ENCODE measurements at places on chromosomes 11 and 22.

DNA sequence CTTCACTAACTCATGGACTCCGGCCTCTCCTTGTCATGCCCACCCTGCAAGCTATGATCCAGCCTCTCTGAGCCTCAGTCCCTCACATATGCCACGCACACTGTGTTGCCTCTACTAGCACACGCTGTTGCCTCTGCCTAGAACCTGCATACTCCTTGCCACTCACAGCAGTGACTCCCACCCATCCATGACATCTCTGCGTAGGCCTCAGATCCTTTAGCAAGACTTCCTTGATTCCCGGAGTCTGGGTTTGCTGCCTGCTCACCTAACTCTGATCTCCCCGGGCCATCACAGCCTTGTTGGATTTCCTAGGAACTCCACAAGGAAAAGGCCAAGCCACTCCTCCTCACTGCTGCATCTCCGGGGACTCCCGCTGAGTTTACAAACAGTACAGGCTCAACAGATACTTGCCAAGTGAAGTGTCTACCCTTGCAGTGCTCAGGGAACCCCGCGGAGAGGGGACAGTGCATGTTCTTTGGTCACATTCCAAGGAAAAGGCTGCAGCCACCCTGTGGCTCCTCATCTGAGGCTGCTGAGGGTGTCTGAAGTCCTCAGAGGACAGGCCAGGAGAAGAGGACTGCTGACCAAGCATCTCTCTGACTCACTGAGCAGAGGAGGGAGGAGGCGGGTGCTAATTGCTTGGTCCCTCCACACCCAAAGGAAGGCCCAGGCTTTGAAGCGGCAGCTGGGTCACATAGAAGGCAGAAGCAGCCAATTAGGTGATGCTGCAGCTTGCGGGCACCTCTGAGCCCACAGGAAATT lies 42.4 kb upstream of the NAV2 start:
- no peak for DNase-seq

GRCh38 chr11:34235189-34235588 lies 122.6 kb downstream of the ABTB2 start:
- no peak for DNase-seq

GRCh38 chr11:76455331-76455730 lies 10.5 kb downstream of the EMSY start:
- DNase-seq, result peak; percentile 8

GRCh38 chr22:46105494-46106278 lies 44.6 kb upstream of the PPARA start:
- peak; percentile 27 for DNase-seq

DNA sequence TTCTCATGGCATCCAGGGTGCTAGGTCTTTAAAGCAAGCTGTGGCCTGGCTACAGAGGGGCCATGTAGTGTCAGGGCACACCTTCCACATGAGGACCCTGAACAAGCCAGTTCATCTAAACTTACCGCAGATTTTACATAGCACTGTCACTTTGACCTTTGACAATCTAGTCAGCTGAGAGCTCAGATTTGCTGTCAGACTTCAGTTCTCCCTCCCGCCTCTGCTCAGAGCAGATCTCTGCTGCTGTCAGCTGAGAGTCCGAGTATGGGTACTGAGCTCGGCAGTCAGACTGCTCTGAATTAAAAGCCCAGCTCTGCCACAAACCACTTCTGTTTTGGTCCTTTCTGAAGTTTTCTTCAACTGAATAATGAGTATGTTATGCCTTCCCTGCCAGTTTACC lies 507.1 kb downstream of the SOX6 start:
- no peak for DNase-seq

- DNase-seq, result no peak
Measured at GRCh38 chr11:19455731-19456130, 215.0 kb upstream of the E2F8 start.

DNA sequence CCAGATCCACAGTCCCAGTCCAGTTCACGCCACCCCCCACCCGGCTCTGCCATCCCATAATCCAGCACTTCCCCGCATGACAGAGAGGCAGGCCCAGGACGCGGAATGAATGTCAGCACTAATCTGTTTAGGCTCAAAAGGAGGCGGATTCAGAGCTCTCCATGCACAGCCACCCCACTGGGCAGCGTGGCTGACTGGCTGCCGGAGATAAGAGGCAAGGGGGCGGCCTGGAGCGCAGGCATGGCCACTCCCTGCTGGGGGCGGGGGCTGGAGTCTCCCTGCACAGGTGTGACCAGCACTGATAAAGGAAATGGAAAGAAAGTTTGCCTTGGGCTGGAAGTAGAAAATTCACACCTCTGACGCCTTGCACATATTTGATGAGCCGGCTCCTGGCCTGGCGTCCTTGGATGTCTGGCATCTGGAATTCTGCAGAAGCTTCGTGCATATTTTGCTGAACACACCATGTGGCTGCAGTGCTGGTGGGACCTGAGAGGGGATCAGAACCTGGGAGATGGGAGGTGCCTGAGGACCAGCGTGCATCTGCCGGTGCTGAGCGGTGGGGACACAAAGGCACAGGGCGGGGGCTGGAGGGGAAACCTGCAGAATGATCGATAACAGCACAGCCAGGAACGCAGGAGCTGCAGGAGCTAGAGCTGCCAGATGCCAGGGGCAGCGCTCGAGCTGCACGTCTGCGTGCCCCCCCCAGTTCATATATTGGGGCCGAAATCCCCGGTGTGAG lies 344.4 kb downstream of the CTTN start:
- DNase-seq, result no peak

- no peak for DNase-seq
Measured at GRCh38 chr11:78949976-78950690, 375.5 kb upstream of the NARS2 start.

DNA sequence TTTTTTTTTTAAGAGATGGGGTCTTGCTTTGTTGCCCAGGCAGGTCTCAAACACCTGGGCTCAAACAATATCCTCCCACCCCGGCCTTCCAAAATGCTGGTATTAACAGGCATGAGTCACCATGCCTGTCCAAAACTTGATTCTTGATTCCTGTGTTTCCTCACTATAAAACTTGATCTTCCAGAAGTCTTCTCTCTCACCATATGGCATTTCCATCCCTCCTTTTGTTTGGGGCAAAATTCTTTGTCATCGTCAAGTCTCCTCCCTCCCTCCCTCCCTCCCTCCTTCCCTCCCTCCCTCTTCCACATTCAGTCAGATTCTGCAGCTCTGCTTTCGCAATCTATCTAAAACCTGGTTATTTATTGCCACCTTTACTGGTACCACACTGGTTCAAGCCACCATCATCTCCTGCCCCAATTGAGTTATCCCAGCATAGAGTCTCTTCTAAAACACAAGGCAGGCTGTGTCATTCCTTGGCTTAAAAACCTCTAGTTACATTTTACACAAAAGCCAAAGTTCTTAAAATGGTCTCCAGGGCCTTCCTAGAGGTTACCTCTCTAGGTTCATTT lies 65.0 kb upstream of the HORMAD2 start:
- peak; percentile 42 for DNase-seq

DNA sequence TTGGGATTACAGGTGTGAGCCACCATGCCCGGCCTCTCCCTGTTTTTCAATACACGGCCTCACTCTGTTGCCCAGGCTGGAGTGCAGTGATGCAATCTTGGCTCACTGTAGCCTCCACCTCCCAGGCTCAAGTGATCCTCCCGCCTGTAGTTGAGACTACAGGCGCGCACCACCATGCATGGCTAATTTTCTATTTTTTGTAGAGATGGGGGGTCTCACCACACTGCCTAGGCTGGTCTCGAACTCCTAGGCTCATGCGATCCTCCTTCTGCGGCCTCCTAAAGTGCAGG lies 11.5 kb downstream of the GATD1 start:
- DNase-seq, result no peak

DNA sequence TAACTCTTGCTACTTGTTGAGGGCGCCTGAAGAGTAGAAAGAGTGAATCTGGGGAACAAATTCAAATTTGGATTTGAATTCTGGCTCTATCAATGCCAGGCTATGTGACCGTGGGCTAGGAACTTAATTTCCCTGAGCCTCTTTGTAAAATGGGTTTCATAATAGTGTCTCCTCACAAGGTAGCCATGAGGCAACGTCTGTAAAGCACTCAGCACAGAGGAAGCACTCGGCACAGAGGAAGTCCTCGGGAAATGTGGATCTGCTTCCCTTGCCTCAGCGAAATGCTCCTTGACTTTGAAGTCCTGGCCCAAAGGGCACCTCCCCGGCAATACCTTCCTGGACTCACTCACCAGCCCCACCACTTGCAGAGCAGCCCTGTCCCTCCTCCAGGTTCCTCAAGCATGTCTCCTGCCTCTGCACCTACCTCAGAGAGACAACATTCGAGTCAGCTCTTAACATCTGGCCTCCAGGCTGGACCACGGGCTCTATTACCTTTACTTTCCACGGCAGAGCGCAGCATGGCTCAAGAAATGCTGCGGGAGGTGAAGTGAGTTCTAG lies 17.7 kb downstream of the CD6 start:
- DNase-seq, result no peak

GRCh38 chr11:95676308-95676707 lies 113.3 kb downstream of the FAM76B start:
- no peak for DNase-seq

- no peak for DNase-seq
Measured at GRCh38 chr11:114259551-114259983, 36.6 kb upstream of the NNMT start.

DNA sequence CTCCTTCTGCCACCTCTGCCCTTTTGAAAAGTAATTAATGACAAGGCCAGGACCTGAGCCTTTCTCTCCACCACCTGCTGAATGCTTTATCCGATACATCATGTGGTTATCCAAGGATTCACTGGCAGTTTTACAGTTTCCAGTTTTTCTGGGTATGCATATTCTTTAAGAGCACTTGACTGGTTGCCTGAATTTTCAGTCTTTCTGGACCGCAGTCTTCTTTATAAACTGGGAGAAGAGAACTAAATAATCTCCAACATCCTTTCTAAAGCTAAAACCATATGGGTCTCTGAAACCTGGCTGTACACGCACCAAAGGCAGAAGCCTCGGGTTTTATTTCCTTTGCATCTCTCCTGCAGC lies 65.1 kb downstream of the BTG4 start:
- no peak for DNase-seq

- DNase-seq, result no peak
Measured at GRCh38 chr11:31820438-31820818, 9.3 kb upstream of the PAX6 start.

DNA sequence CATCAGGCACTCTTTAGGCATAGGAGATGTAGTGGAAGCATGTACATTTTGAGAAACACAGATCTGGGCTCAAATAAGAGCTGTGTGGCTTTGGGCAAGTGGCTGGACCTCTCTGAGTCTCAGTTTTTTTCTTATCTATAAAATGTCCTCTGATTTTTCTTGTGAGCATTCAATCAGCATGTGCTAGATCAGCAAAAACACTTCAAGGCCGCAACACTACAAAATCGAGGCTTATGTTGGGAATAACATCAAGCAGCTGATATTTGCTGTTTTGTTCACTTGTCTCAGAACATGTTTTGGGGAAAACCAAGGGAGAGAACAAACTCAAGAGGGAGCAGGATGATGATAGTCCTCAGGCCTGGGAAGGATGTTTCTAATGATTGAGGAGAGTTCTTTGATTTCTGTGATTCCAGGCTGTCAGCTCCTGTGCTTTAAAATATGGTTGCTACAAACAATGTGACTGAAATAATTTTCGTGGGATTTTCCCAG lies at the start of gene OR4X1:
OR4X1 (plus strand) TSS at position 439 of the 489 bp plus-strand sequence; CDS start at position 439, 0 bp downstream.
- DNase-seq, result no peak

DNA sequence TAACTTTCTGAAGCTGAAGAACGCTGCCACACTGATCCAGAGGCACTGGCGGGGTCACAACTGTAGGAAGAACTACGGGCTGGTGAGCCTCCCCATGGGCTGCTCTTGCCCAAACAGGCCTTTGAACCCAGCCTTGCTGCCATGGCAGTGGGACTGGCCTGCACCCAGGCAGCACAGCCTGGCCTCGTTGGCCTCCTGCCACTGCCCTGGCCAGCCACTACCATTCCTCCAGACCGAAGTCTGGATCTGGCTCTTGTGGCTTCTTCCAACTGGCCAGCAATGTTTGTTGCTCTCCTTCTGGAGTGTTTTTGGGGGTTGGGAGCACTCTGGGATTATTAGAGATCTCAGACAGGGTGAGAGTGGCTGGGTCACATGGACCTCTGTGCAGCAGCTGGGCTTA lies 51.0 kb downstream of the MYO7A start:
- DNase-seq, result no peak

DNA sequence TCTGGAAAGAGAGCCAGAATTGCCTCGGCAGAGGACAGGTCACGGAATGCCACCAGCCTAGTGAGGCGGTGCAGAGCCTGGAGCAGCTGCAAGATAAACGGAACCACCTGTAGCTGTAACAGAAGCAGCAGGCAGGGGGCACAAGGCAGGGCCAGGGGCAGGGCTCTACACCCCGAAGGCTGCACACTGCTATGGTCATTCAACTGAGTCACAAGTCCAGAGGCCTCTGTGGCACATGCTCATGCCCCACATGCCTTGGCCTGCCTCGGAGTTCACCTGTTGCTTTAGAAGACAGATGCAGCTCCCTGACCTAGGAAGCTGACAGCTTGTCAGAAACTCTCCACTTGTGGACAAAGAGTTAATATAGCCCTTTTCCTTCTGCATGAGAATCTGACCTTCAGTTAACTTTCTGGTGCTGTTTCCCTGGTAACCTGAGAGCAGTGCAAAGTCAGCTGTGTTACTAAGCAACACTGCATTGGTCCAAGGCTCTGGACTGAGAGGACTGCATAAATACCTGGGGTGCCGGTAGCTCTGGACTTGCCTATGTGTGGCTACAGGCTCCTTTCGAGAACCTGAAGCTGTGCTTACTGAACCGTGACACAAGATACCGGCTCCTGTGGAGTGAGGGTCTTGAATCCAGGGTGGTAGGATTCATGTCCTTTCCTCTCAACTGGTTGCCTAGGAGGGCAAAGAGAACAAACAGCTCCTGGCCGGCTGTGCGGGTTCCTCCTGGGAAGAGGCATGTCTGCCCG lies 10.5 kb downstream of the COMMD9 start:
- DNase-seq, result no peak

- DNase-seq, result peak; percentile 86
Measured at GRCh38 chr22:20750461-20751184, 23.3 kb upstream of the SERPIND1 start.

DNA sequence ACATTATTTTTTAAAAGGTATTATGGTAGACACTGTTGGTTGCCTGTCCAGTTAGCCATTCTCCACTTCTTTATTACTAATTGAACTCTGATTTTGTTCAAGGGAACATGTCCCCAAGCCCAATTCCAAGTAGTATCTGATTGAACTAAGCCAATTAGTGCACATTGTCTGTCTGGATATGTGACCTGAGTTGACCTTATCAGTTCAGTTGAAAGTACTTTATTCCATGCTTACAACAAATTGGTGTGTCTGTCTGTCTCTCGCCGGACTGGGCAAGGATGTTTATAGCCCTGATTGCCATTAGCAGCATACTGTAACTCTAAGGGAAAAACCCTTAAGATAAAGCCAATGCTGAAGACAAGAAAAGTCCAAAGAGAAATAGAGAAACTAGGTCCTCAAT lies 85.6 kb downstream of the INTS4 start:
- DNase-seq, result no peak

DNA sequence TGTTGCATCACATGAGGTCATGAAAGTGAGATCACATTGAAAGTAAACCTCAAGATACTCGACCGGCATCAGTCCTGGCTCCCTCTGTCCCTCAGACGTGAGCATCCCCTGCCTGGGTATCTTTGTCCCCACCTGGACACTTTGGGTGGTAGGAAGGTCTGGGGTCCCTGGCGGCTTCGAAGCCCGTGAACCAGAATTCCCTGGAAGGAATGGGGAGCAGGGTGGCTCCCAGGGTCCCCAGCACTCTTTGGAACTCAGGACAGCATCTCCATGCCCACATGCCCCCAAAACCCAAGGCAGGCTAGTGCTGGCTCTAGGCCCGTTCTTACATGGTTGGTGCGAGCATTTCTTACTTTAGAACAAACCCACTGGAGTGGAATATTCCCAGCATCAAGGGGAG lies 7.5 kb downstream of the DERL3 start:
- DNase-seq, result no peak

- no peak for DNase-seq
Measured at GRCh38 chr22:39147335-39148025, 5.0 kb downstream of the CBX7 start.

GRCh38 chr11:67071420-67072284 lies 15.0 kb downstream of the RHOD start:
- DNase-seq, result peak; percentile 58
